ENCODE measurements at places on chromosomes 7 and 10.

- DNase-seq: no peak
These were observed 7.7 kb upstream of the TRA2A start for GRCh38 chr7:23539494-23539907.

DNA sequence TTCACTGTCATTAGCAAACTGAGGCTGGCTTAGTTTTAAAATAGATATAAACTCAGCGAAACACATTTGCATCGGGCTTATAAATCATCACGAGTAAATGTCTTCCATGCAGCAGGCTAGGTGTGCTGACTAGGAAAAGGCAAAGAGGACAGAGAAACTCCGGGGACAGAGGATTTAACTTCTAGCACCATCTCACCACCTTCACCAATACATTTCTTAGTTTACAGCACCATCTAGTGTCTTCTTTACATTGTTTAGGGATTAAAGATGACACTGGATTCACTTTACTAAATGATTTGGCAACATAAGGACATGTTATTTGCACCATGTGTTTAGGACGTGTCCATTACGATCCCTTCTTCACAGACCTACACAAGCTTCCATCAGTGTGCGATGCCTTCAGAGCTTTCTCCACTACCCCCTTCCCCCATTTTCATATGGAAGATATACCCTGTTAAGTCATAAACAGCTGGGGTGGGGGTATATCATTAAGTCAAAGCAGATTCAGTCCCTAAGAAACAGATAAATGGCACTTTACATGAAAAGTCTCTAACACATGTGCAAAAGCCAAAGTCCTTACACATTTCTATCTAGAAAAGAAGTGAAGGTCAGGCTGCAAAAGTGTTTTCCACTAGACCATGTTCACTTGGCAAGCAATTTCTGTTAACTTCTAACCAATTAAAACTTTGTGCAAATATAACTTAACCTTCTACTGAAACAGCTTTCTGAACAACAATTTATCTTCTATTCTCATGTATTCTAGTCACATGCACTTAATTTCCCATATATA is 103.3 kb downstream of the GRB10 start:
- peak; percentile 57 for DNase-seq

- no peak for DNase-seq
These were observed 35.7 kb upstream of the SDK1 start for GRCh38 chr7:3265388-3265787.

DNA sequence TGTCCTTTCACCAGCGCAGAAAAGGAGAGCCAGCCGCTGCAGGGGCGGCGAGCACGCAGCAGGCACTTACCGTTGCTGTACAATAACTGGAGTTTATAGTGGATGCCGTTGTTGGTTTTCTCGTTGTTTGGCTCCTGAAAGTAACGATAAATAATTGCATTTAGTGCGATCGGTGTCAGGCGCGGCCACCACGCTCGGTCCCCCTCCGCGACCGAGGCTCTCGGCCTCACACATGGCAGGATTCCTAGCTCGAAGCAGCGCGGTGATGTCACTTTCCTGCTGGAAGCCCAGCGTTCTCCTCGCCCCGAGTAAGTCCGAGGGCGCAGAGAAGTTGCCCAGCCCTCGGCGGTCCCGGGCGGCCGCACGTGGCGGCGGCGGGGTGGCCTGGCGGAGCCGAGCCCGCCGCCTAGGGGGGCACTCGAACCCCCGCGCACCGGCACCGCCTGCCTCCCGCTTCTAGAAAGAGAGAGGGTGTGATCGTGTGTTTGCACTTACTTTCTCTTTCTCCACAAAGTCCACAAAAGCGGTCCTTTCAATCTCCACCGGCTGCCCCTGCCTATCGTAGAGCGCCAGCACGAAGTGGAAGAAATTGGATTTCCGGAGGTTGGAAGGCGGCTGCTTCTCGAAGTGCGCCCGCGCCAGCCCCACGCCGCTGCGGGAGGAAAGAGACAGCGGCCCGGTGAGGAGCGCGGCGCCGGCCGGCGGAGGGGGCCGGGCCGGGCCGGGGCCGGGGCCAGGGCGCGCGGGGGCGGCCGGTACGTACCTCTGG is 1.0 kb downstream of the EBF3 start:
- peak; percentile 59 for DNase-seq

GRCh38 chr10:102451105-102451969 is at the start of gene C10orf95:
Gene C10orf95, minus strand, starts transcription at chr10:102451543. Its CDS starts 450 bp downstream, at chr10:102451093.
- no peak for DNase-seq

- DNase-seq: peak; percentile 93
These were observed 191.1 kb upstream of the SLC26A5 start for GRCh38 chr7:103637094-103637493.

DNA sequence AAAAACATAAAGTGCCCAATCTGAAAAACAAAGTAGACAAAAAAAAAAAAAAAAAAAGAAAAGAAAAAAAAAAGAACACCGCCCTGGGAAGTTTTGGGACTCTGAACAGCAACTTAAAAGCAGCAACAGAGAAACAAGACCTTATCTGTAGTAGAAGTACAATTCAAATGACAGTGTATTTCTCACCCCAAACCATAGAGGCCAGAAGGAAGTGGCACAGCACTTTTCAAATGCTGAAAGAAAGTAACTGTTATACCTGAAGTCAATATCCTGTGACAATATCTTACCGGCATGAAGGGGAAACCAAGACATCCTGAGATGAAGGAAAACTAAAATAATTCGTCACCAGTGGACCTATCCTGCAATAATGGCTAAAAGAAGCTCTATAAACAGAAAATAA is 112.1 kb downstream of the DNAJC1 start:
- no peak for DNase-seq

DNA sequence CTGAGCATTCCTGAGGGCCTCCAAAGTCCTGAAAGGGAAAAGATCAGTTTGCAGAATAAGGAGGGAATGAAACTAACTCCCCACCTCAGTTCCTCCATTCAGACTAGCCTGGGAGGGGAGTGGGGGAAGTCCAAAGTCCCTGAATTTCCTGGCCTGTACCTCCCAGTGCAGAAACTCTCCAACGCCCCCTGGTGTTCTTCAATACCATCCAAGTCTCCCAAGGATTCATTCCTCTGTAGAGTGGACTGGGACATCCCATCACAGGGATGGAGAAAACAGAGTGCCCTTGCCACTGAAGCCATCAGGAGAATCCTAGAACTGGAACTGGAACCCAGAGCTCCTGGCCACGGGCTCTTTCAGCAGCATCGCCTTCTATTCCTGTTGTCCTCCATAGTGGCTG is 1.6 kb upstream of the COL13A1 start:
- peak; percentile 76 for DNase-seq

DNA sequence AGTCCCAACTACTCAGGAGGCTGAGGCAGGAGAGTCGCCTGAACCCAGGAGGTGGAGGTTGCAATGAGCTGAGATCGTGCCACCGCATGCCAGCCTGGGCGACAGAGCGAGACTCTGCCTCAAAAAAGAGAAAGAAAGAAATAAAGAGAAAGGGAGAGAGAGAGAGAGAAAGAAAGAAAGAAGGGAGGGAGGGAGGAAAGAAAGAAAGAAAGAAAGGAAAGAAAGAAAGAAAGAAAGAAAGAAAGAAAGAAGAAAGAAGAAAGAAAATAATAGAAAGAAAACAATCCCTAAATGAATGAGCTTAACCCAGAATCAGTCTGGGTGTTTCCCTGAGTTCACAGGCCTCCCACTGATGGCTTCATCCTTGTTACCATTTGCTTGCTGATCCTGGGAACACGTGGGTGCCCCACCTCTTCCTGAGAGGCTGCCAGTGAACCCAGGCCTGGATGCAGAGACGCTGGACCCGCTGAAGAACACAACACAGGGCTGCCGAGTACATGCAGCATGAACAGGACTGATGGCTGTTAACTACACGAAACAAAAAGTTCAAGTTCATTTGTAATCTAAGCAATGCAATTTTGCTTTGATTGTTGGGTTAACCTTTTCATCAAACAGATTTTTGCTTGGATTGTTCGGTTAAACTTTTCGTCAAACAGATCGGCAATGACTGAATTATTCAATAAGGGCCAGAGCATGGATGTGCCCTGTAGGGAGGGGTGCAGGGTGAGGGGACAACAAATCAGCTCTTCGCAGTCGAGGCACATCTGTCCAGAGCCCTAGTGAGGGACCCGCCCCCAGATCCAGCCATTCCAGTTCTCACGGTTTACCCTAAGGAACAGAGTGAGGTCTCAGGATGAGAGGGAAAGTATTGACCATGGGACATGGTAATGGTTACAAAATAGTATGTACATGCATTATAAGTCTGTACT is 11.5 kb downstream of the NPFFR1 start:
- DNase-seq: peak; percentile 51

- DNase-seq: no peak
These were observed 1104.8 kb upstream of the C7orf33 start for GRCh38 chr7:147485660-147486210.

- DNase-seq: no peak
These were observed 3.6 kb downstream of the ATP6V1F start for GRCh38 chr7:128865996-128866877.

- DNase-seq: no peak
These were observed 209.2 kb upstream of the SHH start for GRCh38 chr7:156021471-156021870.

DNA sequence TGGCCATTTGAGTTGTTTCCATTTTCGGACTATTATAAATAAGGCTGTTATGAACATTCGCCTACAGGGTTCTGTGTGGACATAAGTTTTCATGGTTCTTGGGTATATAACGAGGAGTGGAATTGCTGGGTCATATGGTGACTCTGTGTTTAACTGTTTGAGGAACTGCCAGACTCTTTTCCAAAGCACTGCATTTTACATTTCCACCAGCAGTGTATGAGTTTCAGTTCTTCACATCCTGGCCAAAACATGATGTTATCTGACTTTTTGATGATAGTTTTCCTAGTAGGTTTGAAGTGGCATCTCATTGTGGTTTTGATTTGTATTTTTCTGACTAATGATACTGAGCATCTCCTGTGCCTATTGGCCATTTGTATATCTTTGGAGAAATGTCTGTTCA is 5.4 kb downstream of the SUV39H2 start:
- DNase-seq: no peak

- DNase-seq: no peak
These were observed 39.5 kb downstream of the PKD1L1 start for GRCh38 chr7:47908720-47909119.

DNA sequence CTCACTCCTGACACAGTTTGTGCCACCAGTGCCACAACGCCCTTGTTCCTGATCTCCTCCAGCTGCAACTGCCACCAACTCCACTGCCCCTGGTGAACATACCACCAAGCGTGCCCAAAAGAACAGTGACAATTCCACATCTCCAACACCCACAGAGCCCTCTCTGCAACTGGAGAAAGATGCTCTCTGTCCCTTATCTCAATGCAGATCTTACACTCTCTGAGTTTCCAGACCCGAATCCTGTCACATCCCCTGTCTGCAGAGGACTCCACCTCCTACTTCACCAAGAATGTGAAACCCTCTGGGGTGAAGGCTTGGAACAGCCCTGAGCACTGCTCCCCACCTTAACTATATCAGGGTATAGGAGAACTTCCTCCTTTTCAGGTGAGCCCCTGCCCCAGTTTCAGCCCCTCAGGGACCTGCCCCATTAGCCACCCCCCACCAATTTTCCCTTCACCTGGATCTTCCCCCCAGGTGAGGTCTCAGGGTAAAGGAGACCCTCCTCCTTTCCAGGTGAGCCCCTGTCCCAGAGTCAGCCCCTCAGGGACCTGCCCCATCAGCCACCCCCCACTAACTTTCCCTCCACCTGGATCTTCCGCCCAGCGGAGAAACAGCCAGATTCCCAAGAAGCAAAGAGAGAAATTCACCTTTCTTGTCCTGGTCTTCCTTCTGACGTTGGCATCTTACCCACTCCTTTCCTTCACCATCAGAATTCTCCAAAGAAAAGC is 55.0 kb downstream of the CPXM2 start:
- DNase-seq: no peak

GRCh38 chr10:33421789-33422462 is 87.5 kb upstream of the NRP1 start:
- peak; percentile 92 for DNase-seq

All from fibroblast of the aortic adventitia (primary cell).